Urinary bladder (tissue), 4 donors: ENCODE measurements at places on chromosomes 4 and X. TPM values are rescaled to one million over a fixed set of nuclear protein-coding genes. Genes with fewer than 3 reads are reported as not detected.

CT45A2 gene
- not detected for total RNA-seq

FAM9B gene
- 0.79 TPM for total RNA-seq

MEPE gene
- total RNA-seq: not detected

CFP gene
- 0.79 TPM for total RNA-seq

TMLHE gene
- total RNA-seq: 28.1 TPM

KLKB1 gene
- total RNA-seq: 1.5 TPM

AFM gene
- not detected for total RNA-seq

HTN3 gene
- total RNA-seq: not detected

RBMXL3 gene
- not detected for total RNA-seq

OTUD6A gene
- not detected for total RNA-seq

ZNF674 gene
- 9.9 TPM for total RNA-seq

PRIMPOL gene
- total RNA-seq: 51.3 TPM
